ENCODE measurements at places on chromosomes 2 and 18.
A peak's percentile ranks its signal among the peaks of the same experiment; 100 is the strongest.

DNA sequence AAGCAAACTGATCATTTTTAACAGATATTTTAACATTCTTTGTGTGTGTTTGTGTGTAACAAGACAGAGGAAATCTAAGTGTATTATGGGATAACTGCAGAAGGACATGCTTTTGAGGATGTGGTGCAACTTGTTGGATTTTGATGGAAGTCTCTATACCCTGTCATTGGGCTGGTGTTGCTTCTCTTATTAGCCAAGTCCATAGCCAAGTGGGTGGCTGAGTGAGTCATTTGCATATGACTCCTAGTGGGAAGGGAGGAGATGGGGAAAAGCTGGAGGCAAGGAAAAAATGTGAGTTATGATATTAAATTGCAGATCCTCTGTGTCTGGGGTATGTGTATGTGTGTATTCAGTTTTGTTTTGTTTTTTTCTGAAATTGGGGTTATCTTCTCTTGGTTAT, 879.9 kb downstream of the DCC start:
- no peak for DNase-seq

GRCh38 chr18:72541871-72542332, 2.2 kb downstream of the CBLN2 start:
- no peak for DNase-seq

GRCh38 chr2:910698-911097, 40.0 kb upstream of the SNTG2 start:
- no peak for DNase-seq

DNA sequence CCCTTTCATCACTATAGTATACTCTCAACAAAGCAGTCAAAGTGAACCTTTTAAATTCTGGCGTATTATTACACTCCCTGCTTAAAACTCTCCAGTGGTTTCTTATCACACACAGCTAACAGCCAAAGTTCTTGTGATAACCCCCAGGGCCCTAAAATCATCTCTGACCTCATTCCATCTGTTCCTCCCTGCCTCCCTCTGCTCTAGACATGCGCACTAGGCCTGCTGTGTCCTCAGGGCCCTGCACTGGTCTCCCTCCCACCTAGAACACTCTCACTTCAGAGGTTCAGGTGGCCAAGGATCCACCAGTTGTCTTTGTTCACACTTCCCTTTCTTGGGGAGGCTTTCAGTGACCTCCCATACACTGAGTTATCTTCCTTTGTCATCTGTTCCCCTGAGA, 603.4 kb downstream of the DSC3 start:
- DNase-seq, result no peak

DNA sequence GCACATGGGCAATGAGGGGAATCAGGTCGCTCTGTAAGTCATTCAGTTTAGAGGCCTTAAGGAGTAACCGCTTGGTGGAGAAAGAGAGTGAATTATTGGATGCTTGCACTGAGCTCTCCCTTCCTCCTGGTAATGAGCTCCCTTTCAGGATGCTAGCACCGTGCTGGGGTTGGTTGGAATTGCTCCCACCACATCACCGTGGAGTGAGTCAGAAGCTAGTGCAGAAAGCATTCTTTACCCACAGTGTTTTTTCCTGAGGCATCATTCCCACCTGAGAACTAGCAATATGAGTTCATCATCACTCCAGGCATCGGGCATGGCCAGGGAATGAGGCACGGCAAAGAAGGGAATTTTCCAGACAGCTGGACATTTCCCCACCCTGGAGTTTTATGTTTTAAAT, 57.6 kb downstream of the ITGB6 start:
- DNase-seq, result no peak

GRCh38 chr2:42336361-42336965, 24.6 kb downstream of the COX7A2L start:
- DNase-seq, result no peak

GRCh38 chr2:42492691-42493467, 903 bp downstream of the KCNG3 start:
- DNase-seq, result peak; percentile 27

- DNase-seq, result no peak
These were observed 39.2 kb downstream of the NETO1 start for GRCh38 chr18:72828601-72829000.

DNA sequence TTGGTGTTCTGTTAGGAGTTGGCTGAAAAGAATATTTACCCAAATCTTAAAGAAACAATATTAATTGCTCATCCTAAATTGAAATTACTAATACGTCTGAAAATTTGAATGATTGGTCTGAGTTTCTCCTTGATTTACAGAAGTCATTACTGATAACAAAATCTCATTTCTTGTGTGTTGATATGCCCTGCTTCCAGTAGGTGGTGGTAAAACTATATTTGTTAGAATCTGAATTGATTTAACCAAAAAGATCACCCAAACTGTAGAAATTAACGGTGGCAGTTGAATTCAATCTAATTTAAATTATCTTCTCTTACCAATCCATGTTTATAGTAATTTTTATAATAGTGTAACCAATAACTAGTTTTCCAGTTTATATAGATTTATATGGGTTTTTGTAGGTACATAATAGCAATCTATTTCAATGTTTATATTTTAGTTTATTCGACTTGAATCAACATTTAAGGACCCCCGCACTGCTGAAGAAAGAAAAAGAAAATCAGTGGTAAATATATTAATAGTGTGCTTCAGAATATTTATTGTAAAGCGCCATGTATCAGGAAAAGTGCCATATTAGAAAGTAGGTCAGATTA, 38.3 kb downstream of the PAPOLG start:
- peak; percentile 43 for DNase-seq

DNA sequence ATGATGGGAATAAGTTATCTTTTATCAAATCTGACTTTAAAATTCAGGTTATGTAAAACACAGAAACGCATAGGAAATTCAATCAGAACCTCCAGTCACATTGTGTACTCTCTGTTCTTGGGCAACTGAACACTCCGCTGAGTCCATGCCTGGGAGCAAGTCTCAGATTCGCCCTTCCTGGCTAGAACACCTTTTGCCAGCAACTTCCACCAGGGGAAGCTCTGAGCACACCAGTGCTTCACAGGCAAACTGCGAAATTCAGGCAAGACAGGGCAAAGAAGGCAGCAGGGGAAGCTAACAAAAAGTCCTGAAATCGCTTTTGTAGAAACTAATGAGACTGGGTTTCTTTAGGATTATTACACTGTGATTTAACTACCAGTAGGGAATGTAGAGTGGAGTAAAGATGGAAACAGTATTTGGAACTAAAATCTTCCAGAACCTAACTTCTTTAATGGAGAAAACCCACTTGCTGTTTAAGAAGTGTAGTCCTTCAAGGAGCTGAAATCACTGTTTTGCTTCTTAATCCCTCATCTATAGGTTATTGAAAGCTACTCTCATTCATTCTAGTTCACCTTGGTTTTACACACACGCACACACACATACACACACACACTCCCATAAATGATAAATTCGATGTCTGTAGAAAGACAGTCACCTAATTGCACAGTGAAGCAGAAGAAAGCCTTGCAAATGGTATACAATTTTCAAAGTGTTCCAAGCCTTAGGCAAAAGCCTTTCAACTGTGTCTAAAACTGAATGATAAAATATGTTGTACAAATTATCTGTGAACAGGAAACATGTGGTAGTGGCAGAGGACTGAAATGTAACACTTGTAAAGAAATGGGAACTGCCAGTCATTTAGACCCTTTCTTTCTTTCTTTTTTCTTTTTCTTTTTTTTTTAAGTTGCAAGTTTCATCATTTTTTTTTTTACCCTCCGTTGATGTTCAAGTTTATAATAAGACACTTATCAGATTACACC, 214.5 kb downstream of the TMEM182 start:
- DNase-seq, result peak; percentile 20
